ENCODE measurements at places on chromosomes 16 and 17.

GRCh38 chr17:82816358-82816757 is 23.5 kb downstream of the ZNF750 start:
- DNase-seq: no peak

- peak; percentile 49 for DNase-seq
Measured at GRCh38 chr17:61002316-61002736, 324.7 kb downstream of the BCAS3 start.

DNA sequence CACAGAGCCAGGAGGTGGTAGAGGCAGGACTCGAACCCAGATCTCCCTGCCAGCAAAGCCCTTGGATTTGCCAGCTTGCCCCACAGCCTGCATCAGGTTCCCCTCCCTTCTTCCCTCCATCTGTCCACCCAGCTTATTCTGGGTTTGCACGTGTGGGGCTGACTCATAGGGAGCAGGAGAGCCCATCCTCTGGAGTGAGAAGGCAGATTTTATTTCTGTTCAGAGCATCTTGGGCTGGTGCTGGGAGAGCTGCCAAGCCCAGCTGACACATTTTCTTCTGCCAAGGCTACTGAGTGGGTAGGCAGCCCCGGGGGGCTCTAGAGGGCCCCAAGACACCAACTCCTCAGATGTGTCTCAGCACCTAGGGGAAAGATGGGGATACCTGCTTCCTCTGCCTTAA is 106.3 kb upstream of the CRHR1 start:
- no peak for DNase-seq

DNA sequence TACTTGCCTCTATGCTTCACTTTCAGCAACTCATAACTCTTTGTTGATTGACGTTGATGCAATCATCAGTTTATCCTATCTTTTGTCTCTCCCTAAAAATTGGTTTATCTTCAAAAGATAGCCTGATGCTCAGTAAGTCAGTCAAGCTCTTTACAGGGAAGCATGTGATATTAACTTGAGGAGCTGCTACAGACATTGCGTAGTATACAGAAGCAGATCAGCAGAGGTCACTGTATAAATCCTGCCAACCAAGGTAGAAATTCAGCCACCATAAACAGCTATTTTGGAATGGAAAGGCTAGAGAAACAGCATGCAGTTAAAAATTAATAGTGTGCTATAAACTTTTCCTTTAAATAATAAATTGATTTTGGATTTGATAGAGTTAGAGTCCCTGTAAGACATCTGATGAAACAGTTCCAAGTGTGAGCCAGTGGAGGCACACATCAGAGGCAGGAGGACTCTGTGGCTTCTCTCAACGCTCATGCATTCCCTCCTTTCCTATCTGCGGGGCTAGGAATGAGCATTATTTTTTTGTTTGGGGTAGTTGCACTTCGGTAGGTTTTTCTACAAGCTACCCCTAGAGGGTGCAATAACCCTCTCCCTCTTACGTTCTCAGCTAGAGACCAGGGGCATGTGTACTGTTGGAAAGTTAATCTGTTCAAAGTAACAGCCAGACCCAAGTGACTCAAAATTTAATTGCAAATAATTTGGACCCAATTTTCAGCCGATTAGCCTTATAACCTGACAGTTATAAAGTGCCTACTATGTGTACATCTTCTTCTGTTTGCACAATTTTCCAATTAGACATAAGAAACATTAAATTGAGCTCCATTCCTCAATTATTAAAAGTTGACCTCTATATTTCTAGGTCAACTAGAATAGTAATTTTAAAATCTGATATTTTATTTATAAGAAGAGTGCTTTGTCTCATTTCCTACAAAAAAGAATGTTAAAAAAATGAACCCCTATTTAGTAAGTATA is 647.7 kb upstream of the SOX9 start:
- DNase-seq: peak; percentile 37
